ENCODE measurements at places on chromosomes 5 and 9.

- no peak for DNase-seq
Observed at GRCh38 chr5:96112123-96112670, 150.5 kb upstream of the ELL2 start.

DNA sequence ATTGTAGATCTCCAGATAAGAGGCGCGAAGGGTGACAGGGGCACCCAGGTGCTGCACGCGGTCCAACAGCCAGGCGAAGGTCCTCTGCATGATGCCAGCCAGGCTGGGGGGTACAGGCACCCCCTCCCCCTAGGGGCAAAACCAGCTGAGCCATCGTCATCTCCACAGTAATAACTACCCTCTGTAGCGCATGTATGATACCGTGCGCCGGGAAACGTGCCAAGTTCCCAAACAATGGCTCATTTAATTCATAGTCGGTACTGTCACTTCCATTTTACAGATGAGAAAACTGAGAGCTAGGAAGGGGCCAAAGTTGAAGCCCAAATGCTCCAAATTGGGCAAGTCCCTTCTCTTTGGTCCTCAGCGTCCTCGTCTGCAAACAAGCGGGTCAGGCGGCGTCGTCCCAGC lies 1.5 kb downstream of the KIF12 start:
- no peak for DNase-seq

DNA sequence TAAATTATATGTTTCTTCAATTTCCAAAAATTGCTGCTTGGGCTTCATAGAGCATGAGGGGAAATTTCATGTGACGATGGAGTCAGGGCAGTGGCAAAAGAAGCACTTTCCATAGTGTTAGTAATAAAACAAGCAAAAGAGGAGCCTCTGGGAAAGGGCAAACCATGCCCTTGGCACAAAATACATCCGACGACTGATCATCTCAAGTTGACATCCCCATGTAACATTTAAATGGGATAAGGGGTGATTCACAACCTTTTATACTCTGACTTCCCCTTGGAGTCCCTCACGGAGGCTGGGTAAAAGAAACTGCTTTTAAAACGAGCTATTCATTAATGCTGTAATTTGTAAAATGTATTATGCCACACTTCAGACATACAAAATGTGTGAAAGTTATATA lies 161.4 kb upstream of the DMRT1 start:
- DNase-seq, result no peak

- no peak for DNase-seq
Observed at GRCh38 chr9:90024823-90025222, 420.0 kb downstream of the GADD45G start.

DNA sequence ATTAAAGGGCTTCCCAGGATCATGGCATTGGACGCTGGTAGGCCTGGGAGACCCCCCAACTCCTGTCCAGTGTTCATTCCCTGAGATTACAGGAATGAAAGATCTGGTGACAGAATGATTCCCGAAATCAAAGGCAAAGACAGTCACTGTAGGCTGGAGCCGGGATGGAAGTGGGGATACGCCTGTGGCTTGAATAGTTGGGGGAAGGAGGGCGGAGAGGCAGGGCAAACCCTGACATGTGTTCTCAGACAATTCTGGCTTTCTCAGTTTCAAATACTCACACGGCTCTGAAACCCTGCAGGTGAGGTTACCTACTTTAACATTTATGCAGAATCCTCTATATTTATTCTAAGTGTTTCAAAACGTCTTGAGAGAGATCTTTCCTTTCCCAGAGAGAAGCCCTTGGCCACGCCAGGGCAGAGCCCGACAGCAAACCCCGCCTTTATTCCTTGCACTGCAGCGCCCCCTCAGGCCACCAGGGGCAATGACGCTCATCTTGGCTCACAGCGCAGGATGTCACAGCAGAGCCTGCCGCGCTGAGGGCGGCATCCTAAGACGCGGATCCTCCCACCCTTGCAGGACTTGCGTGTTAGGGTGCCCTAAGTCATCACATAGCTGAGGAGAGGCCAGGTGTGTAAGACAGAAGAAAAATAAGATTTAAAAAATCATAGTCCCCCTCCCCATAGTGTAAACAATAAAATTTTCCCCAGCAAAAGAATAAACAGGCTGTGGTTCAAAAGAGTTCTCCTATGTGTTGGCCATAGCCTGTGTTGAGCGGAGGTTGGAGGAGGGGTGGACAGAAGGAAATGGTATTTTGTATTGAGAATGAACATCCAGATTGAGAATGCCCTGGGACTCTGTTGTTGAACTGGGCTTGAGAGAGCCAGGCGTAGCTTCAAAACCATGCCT lies 284.5 kb downstream of the NTRK2 start:
- peak; percentile 0 for DNase-seq

- no peak for DNase-seq
Observed at GRCh38 chr5:64301566-64301965, 135.9 kb downstream of the RNF180 start.

DNA sequence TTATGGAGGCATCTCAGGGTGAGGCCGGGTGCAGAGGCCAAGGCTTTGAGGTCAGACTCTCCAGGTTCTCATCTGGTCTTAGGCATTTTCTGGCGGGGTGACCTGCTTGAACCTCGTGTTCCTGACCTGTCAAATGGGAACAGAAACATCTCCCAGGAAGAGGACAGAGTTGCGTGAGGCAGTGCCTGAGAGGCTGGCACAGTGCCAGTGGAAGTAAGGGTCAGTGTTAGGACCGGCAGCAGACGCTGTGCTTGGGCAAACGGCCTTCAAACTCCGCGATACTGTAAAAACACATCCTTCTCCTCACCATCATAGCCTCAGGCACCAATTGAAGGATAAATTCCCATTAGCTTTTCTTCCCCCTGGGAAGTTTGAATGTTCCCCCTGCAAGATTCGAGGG lies 55.6 kb upstream of the FCN2 start:
- DNase-seq, result no peak

- no peak for DNase-seq
Observed at GRCh38 chr5:73374520-73375190, 73.9 kb downstream of the FOXD1 start.

DNA sequence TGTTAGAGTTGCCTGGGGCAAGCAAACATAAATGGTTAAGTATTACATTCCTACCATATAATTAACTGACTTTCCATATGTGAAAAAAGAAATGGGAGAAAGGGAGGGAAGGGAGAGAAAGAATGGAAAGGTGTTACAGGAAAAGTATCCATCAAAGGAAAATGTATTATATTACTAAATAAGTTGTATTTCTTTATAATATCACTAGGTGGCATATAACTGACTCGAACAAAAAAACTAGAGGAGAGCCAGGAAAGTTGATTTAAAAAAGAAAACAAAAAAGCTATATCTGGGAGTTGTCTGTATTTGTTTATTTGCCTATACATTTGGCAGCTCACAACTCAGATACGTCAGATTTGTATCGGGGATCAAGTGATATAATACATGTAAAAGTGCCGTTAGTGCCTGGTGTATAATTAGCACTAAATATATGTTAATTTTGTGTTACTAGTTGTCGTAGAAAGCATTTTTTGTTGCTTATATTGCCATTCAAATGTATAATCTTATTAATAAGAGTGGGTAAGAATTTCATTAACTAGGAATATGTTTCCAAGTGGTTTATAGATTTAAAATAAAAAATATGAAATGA lies 59.6 kb upstream of the ADAMTS19 start:
- DNase-seq, result no peak
